HepG2 (cell line): ENCODE measurements at places on chromosomes 7 and 10. TPM values are rescaled to one million over a fixed set of nuclear protein-coding genes. Genes with fewer than 3 reads are reported as not detected.
A peak's percentile ranks its signal among the peaks of the same experiment; 100 is the strongest.

C7orf57 gene
- not detected in 2 replicates for total RNA-seq

DNA sequence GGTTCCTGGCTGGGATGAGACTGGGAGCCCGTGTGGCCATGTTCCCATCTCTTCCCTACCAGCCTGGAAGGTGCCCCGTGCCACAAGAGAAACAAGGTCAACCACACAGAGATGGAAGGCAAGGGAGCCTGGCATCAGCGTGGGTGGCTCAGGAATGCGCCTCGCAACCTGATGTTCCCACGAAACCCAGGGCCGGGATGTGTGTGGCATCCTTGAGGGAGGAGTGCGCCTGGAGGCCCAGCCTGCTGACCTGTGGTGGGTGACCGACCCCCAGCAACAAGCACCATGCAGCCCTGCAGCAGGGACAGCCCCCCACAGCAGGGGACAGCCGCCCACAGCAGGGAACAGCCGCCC, 267.2 kb downstream of the ELFN1 start:
- peaks cover 1% of the 10 kb centered on the region for H3K36me3 ChIP-seq
- no peaks in the 10 kb centered on the region for H3K27me3 ChIP-seq
- no peak overlapping the region for H3K4me3 ChIP-seq
- no peak overlapping the region for H3K27ac ChIP-seq

DNA sequence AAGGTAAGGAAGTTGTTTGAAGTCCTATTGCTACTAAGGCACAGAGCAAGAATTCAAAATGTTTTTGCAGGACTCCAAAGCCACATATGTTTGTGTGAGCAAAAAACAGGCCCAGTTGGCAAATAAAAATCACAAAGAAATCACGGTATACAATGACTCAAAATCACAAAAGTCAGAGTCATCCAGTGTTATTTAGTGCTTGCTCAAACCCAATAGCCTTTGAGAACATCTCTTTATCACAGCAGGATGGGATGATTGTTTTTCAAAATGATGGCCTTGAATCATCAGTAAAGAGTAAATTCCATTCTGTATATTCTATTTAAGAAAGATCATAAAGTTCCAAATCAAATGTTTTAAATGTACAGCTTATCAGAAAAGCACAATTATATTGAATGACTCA, 693.9 kb downstream of the REEP3 start:
- no peaks in the 10 kb centered on the region for H3K4me1 ChIP-seq
- no peaks in the 10 kb centered on the region for H3K27me3 ChIP-seq
- no peak overlapping the region for H3K27ac ChIP-seq
- no peak overlapping the region for H3K4me3 ChIP-seq
- H3K36me3 ChIP-seq, result no peaks in the 10 kb centered on the region

DNA sequence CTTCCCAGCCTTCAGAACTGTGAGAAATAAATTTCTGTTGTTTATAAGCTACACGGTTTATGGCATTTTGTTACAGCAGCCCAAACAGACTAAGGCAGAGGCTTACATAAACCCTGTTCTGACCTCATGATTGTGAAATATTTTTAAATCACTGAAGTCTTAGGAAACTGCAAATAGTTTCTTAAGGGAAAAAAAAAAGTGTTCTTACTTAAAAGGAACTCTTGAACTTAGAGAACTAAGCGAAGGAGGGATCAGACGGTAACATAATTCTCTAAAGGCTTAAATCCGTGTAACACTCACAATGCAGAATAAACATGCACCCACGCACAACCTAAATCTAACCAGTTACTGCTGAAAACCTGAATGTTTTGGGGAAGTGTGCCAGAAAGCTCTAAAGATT, 749.1 kb upstream of the LRRTM3 start:
- no peak overlapping the region for H3K4me3 ChIP-seq
- no peaks in the 10 kb centered on the region for H3K27me3 ChIP-seq
- no peaks in the 10 kb centered on the region for H3K4me1 ChIP-seq
- H3K27ac ChIP-seq, result no peak overlapping the region
- H3K36me3 ChIP-seq, result no peaks in the 10 kb centered on the region

DNA sequence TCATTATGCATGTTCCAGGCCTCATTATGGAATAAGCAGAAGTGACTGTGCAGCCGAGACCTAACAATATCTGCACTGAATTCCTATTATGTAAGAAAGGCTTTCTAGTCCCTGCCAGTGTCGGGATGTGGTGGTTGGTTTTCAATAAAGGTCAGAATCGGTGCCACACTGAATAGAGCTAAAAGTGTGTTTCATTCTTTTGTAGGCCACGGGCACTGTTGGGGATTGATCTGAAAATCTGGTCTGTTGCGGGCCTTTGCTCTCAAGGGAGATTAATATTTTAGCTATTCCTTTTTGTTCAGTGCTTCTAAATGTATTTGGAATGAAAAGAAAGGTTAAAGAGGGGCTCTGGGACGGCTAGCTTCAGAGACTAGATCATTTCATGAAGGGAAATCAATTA, 559.4 kb upstream of the GALNT17 start:
- peaks cover 33% of the 10 kb centered on the region for H3K4me1 ChIP-seq
- H3K27ac ChIP-seq, result no peak overlapping the region
- H3K36me3 ChIP-seq, result no peaks in the 10 kb centered on the region
- DNase-seq, result no peak
- H3K27me3 ChIP-seq, result no peaks in the 10 kb centered on the region

DNA sequence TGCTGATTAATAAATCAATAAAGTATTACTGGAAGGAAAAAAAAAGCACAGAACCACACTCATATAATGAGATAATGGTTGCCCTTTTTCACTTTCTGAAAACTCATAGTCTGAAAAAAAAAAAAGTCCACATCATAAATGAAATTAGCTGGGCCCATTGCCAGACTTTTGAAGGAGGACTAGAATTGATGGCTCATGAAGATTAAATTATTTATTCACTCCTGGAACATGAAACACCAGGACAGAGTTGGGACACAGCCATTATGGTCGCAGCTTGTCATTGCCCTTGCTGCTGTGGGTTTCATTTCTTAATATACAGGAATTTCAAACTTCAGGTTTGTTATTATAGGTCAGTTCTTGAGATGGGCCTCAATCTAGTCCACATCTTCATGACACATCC, 91.9 kb downstream of the CNTNAP2 start:
- no peaks in the 10 kb centered on the region for H3K27me3 ChIP-seq
- H3K4me1 ChIP-seq, result no peaks in the 10 kb centered on the region
- no peak overlapping the region for H3K4me3 ChIP-seq
- H3K27ac ChIP-seq, result no peak overlapping the region
- DNase-seq, result no peak

DNA sequence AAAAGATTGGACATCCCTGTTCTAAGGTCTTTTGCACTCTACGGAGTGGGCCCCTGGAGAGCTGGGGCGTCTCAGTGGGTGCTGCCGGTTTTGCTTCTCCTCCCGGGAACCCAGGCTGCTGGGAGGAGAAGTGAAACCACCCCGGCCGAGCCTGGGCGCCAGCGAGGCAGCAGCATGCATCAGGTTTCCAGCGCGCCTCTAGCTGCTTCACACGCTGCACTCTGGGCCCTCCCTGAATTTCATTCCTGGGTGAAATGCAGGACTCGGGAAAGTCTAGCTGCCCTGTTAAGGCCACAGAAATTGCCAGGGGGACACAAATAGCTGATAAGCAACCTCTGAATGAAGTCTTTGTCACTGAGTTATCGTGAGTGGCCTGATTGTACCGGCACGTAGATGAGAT, 127.4 kb downstream of the TRRAP start:
- DNase-seq, result no peak
- peaks cover 79% of the 10 kb centered on the region for H3K36me3 ChIP-seq
- no peaks in the 10 kb centered on the region for H3K4me1 ChIP-seq

WASHC2A gene
- 29.6 and 42.1 TPM in 2 replicates for total RNA-seq

- H3K4me3 ChIP-seq, result no peak overlapping the region
- H3K4me1 ChIP-seq, result peaks cover 15% of the 10 kb centered on the region
- no peaks in the 10 kb centered on the region for H3K36me3 ChIP-seq
- no peak for DNase-seq
- H3K27me3 ChIP-seq, result no peaks in the 10 kb centered on the region
These were observed 6.2 kb upstream of the FOXK1 start for GRCh38 chr7:4675771-4676367.

DNA sequence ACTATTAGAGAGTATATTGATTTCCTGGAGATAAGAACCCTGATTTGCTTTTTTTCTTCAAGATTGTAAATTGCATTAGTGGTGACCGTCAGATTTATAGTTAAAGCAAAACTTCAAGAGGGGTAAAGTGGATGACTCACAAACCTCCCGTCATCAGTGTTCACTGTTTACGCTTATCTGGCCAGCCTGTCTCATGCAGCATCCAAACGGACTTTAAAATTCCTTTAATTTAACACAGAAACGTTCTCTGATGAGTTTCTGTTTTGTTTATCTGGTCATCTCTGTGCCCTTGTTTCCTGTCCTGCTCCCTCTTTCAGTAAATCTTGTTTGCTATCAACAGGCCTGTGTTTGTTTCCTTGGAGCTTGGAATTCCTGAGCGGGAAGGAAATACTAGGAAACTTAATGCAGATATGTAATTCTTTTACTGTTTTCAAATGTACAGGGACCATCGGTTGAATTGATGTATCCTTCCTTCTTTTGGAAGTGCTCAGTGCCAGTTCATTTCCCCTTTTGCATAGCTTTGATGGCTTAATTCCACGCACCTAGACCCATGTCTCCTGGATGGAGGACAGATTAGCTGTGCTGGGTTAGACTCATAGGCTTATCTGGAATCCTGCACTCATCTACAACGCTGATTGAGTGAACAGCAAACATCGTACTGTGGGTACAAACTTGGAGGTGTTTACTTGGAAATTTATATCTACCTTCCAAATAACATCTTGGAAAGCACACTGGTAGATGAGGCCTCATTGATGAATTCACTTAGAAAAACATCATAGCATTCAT, 21.3 kb downstream of the PTPRE start:
- no peaks in the 10 kb centered on the region for H3K4me1 ChIP-seq
- H3K27me3 ChIP-seq, result peaks cover 14% of the 10 kb centered on the region; the same call in 2 of the 3 replicates
- no peak overlapping the region for H3K4me3 ChIP-seq
- H3K36me3 ChIP-seq, result no peaks in the 10 kb centered on the region
- H3K27ac ChIP-seq, result no peak overlapping the region

DNA sequence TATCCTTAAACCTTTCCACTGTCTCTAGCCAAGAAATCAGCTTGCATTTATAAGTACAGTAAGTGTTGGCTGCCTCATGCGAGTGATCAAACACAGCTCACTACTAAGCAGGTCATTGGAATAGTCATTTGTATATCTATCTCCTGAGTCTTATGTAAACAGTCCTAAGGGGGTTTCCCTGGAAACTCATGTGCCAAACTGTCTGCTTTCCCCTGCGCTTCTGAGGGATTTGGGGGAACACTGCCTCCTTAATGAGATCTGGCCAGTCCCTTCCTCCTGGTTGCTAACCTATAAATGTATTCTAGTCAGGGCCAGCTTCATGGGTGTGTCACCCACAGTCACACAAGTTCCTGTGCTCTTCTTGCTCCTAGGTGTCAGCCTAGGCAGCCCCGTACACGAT, 133.1 kb downstream of the CD36 start:
- H3K36me3 ChIP-seq, result no peaks in the 10 kb centered on the region
- DNase-seq, result no peak
- no peaks in the 10 kb centered on the region for H3K27me3 ChIP-seq
- no peak overlapping the region for H3K27ac ChIP-seq
- H3K4me1 ChIP-seq, result no peaks in the 10 kb centered on the region

GRCh38 chr10:24440817-24441797, 232.2 kb downstream of the KIAA1217 start:
- peaks cover 1% of the 10 kb centered on the region; the same call in 1 of the 2 replicates for H3K36me3 ChIP-seq
- H3K4me1 ChIP-seq, result peaks cover 22% of the 10 kb centered on the region
- H3K27ac ChIP-seq, result no peak overlapping the region
- H3K4me3 ChIP-seq, result no peak overlapping the region
- DNase-seq, result no peak

LIPJ gene
- total RNA-seq, result not detected in 2 replicates

DNA sequence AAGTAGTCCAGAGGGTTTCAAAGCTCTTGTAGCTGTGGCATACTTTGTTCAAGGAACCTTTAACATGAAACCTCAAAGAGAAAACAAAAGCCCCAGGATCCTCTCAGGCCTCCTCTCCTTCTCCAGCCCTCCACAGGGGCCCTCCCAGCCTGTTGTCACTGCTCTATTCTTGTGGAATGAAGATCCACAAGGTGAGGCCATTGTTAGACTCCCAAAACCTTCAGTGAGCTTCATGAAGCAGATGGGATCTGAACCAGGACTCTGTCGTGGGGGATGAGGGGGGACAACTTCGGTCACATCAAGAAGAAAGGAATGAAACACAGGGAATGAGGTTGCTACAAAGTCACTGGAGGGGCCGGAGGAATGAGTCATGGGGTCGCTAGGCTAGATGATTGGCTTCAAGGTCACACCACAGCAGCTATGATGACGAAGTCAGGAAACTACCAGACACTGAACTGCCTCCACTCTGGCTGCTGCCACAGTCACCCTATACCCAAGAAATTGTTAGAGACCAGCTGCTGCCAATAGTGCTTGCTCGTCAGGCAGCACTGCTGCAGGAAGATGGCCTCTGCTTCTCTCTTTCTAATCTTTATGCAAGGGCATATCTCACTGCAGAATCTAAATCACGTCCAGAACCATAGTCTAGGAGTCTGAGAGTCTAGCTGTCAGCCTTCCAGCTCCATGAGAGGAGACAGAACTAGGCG, 208.8 kb downstream of the HIBADH start:
- no peaks in the 10 kb centered on the region for H3K36me3 ChIP-seq
- no peak overlapping the region for H3K27ac ChIP-seq
- DNase-seq, result peak; percentile 60

DNA sequence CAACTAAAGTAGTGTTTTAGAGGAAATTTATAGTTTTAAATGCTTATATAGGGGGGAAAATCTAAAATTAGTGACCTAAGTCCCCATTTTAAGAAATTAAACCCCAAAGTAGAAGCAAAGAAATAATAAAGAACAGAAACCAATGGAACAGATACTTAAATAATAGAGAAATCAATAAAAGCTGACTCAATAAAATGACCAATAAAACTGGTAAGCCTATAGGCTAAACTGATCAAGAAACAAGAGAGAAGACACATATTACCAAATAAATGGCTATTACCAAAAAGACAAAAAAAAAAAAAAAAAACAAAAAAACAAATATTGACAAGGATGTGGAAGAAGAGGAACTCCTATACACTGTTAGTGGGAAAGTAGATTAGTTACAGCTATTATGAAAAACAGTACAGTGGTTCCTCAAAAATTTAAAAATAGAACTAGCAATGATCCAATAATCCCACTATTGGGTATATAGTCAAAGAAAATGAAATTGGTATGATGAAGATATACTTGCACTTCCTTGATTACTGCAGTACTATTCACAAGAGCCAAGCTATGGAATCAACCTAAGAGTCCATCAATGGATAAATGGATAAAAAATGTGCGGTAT, 53.2 kb downstream of the SLC18A2 start:
- H3K27ac ChIP-seq, result no peak overlapping the region
- peaks cover 10% of the 10 kb centered on the region for H3K36me3 ChIP-seq
- no peak for DNase-seq
- H3K4me3 ChIP-seq, result no peak overlapping the region
- no peaks in the 10 kb centered on the region for H3K27me3 ChIP-seq

SFTPA1 gene
- total RNA-seq, result not detected in 2 replicates
